Endothelial cell of coronary artery (primary cell): ENCODE measurements at places on chromosomes 1 and 21. TPM values are rescaled to one million over a fixed set of nuclear protein-coding genes. Genes with fewer than 3 reads are reported as not detected.

The MSH4 gene
- total RNA-seq: 0.18 and 0.28 TPM in 2 replicates

The MFAP2 gene
- 19.5 and 26.9 TPM in 2 replicates for total RNA-seq

The PSRC1 gene
- total RNA-seq: 3.9 and 8.5 TPM in 2 replicates

The SELP gene
- 0.47 and 4.1 TPM in 2 replicates for total RNA-seq

The IRF6 gene
- 3.0 and 7.9 TPM in 2 replicates for total RNA-seq

The RGS18 gene
- not detected in 2 replicates for total RNA-seq

The C1QB gene
- total RNA-seq: not detected in 2 replicates

The TMPRSS15 gene
- total RNA-seq: not detected in 2 replicates

The SETSIP gene
- 0.09 TPM in 1 of 2 replicates, not detected in the other for total RNA-seq

The C1orf21 gene
- total RNA-seq: 10.4 and 16.4 TPM in 2 replicates

The RALGPS2 gene
- total RNA-seq: 15.2 and 21.3 TPM in 2 replicates

The DCST1 gene
- not detected in 2 replicates for total RNA-seq

The TIE1 gene
- 694 and 736 TPM in 2 replicates for total RNA-seq
